T-cell (primary cell): ENCODE measurements at places on chromosomes 5 and 9. TPM values are rescaled to one million over a fixed set of nuclear protein-coding genes. Genes with fewer than 3 reads are reported as not detected.
A peak's percentile ranks its signal among the peaks of the same experiment; 100 is the strongest.

The LAMC3 gene
- 3.6 TPM for total RNA-seq

The FOXD4L3 gene
- not detected for total RNA-seq

The ANKRD31 gene
- 0.72 TPM for total RNA-seq

The CNTNAP3B gene
- not detected for total RNA-seq

The TMEM252 gene
- not detected for total RNA-seq

The CANX gene
- total RNA-seq, result 217 TPM

The SPATA31A3 gene
- total RNA-seq, result not detected

The NFX1 gene
- total RNA-seq, result 43.8 TPM

The MAPK9 gene
- total RNA-seq, result 28.3 TPM

DNA sequence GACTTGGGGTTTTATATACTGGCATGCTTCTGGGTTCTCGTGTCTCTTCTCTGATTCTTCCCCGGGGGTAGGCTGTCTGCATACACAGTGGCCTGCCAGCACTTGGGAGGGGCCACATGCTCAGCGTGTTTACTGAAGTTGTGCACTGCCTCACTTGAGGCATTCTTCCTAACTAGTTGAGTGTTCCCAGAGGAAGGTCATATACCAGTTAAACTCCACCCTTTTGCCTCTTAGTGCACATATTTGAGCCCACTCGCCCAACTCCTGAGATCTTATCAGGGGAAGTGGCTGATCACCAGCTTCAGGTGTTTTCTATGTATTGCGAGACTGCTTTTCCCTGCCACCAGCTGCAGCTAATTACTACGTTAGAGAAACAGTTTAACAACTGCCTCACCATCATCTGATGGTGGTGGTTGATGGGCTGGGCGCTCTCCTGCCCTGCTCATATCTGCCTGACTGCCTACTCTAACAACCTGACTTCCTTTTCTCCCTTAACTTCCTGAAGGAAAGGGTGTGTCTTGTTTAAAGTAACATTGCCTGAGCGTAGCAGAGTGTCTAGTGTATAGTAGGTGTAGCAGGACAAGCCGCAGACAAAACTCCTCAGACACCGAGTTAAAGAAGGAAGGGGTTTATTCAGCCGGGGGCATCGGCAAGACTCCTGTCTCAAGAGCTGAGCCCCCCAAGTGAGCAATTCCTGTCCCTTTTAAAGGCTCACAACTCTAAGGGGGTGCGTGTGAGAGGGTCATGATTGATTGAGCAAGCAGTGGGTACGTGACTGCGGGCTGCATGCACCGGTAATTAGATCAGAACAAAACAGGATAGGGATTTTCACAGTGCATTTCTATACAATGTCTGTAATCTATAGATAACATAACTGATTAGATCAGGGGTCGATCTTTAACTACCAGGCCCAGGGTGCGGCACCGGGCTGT is 60.1 kb upstream of the CLINT1 start:
- H3K4me3 ChIP-seq, result peak overlapping the region; percentile 49
- no peaks in the 10 kb centered on the region for H3K27me3 ChIP-seq

DNA sequence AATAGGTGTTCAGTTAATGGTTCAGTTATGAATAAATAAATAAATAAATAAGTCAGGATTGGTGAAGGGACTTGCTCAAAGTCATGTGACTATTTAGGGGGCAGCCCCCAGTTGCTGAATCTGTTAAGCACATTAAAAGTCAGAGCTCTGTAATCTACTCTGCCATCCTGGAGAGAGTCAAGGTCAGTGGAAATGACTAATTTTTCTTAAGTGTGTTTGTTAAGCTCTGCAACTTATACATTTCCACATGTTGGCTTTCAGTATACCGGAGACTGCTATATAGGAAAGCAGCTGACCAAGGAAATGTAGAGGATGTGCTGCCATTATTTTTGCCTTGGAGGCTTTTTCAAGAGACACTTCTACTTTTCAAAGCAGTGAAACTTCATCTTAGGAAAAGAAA is 57.9 kb downstream of the KIAA1958 start:
- no peaks in the 10 kb centered on the region for H3K4me1 ChIP-seq
- no peak overlapping the region for H3K27ac ChIP-seq
- no peaks in the 10 kb centered on the region for H3K36me3 ChIP-seq
- no peak for DNase-seq
- H3K27me3 ChIP-seq, result no peaks in the 10 kb centered on the region

DNA sequence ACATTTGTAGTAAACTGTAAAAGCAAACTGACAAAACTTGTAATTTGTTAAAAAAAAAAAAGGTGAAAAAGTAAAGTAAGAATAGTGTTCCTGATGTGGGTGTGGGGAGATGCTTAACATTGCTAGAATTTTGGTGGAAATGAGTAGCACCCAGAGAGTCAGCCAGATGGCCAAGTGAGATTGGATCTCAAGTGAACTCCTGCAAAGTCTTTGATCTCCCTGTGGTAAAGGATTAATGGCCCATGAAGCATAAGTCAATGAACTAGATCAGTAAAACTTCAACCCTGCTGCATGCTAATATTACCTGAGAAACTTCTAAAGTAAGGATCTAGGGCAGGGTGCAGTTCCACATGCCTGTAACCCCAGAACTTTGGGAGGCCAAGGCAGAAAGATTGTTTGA is 19.0 kb upstream of the FAM169A start:
- peaks cover 6% of the 10 kb centered on the region for H3K4me1 ChIP-seq
- H3K27ac ChIP-seq, result no peak overlapping the region
- H3K36me3 ChIP-seq, result no peaks in the 10 kb centered on the region
- H3K4me3 ChIP-seq, result no peak overlapping the region
- peaks cover 5% of the 10 kb centered on the region for H3K27me3 ChIP-seq

DNA sequence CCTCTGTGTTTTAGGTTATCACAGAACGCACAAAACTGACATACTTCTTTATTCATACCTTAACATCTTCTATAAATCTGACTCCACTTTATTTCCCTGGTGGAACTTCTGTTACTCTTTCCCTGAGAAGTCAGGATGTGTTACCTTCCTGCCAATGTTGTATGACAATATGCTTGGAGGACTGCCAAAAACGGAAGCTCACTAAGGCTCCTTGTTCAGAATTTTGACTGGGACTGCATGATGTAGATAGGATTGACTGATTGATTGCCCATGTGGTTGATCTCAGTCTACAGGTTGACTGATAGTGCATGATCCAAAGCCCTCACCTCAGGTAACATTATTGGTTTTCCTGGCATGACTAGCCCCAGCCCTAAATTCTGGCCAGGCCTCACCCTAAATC is 319.4 kb downstream of the TLR4 start:
- H3K27ac ChIP-seq, result no peak overlapping the region
- no peak overlapping the region for H3K4me3 ChIP-seq
- H3K4me1 ChIP-seq, result no peaks in the 10 kb centered on the region

DNA sequence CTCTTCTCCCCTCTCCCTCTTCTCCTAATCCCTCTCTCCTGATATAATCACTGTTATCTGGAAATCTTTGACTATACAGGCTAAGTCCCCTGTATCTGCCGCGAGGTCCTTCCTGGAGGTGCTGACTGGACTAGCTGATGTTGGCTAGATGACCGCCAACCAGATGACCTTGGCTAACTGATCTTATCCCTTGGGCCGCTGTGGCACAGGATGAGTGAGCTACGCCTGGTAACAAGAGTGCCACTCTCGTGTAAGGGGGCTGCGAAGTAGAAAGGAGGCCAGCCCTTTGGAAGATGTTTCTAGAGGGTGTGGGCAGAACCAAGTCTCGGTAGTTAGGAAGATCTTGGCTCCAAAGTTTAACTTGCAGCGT is 345 bp upstream of the PRRC1 start:
- H3K4me1 ChIP-seq, result peaks cover 14% of the 10 kb centered on the region
- H3K36me3 ChIP-seq, result peaks cover 8% of the 10 kb centered on the region
- peak overlapping the region; percentile 86 for H3K4me3 ChIP-seq
- H3K27ac ChIP-seq, result peak overlapping the region; percentile 42
- DNase-seq, result peak; percentile 1
- H3K27me3 ChIP-seq, result no peaks in the 10 kb centered on the region

DNA sequence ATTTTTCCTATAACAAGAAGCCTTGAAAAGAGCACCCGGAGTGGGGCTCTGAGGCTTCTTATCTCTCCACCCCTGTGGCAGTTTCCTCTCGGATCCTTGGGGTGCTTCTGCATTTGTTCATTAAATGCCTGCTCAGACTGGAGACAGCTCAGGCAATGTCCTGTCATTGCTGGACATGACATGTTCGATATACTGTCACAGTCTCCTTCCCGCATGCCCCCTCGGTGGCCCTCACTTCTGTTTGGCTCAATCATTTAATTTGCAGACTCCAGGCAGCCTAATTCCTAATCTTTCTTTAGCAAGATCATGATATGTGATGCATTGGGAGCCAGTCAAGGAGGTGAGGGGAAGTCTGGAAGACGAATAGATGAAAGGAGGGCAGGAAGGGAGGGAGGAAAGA is 37.5 kb upstream of the CPEB4 start:
- no peaks in the 10 kb centered on the region for H3K4me1 ChIP-seq
- DNase-seq, result no peak
- H3K36me3 ChIP-seq, result no peaks in the 10 kb centered on the region
- H3K4me3 ChIP-seq, result no peak overlapping the region
- H3K27me3 ChIP-seq, result peaks cover 2% of the 10 kb centered on the region

- no peak for DNase-seq
- H3K27ac ChIP-seq, result no peak overlapping the region
- H3K36me3 ChIP-seq, result peaks cover 7% of the 10 kb centered on the region
These were observed 13.0 kb downstream of the MED10 start for GRCh38 chr5:6365142-6365976.

DNA sequence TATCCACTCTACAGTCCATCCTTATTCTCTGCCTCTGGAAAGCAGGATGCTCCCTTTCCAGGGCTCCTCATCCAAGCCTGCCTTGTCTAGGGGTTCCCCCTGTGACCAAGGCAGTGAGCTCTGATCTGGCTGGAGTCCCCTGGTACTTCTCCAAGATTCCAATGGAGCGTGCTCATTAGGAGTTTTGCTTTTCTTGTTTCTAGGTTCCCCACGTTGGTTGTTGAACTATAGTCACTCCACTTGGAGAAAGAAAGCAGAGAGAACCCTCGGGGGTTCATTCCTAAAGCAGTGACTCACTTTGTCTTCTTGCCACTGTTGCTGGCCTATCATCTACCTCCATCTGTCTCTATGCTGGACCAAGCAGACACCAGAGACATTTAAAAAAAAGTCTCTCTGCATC is 192.6 kb downstream of the TLE4 start:
- no peak for DNase-seq
- no peaks in the 10 kb centered on the region for H3K4me1 ChIP-seq
- H3K4me3 ChIP-seq, result no peak overlapping the region
- H3K27me3 ChIP-seq, result no peaks in the 10 kb centered on the region

- no peaks in the 10 kb centered on the region for H3K27me3 ChIP-seq
- H3K27ac ChIP-seq, result no peak overlapping the region
- no peak overlapping the region for H3K4me3 ChIP-seq
These were observed 19.6 kb downstream of the SPARC start for GRCh38 chr5:151667083-151667482.

- no peaks in the 10 kb centered on the region for H3K36me3 ChIP-seq
- peaks cover 26% of the 10 kb centered on the region for H3K4me1 ChIP-seq
- no peak overlapping the region for H3K4me3 ChIP-seq
- no peak overlapping the region for H3K27ac ChIP-seq
These were observed 1.6 kb upstream of the CFAP90 start for GRCh38 chr5:7852542-7852941.
